ENCODE measurements at places on chromosomes 4 and X.

DNA sequence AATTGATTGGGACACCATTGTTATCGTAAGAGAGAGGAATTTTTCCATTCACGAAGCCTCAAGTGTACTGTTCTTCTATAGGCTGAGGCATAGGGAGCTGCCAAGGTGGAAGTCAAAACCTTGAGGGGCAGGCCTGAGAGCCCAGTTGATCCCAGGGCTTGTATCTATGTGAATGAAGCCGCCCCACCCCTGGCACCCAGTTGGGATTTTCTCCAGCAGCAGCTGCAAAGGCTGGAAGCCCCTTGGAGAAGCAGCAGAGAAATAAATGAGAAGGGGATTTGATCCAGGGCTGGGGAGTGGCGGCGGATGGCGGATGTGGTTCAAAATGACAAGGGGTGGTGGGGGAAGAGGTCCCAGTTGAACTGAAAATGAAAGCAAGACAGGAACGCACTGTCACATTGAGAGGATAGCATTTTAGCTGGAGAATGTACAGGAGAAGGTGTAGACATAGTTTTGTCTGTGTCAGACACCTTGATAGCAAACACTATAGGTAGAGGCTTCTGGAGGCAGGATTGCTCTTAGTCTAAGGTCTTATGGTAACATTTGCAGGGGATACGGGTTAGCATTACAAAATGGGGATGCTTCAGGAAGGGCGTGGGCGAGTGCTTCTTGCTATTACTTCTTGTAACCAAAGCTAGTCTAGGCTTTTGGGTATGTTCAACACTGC is 32.6 kb downstream of the DOCK11 start:
- DNase-seq = no peak

DNA sequence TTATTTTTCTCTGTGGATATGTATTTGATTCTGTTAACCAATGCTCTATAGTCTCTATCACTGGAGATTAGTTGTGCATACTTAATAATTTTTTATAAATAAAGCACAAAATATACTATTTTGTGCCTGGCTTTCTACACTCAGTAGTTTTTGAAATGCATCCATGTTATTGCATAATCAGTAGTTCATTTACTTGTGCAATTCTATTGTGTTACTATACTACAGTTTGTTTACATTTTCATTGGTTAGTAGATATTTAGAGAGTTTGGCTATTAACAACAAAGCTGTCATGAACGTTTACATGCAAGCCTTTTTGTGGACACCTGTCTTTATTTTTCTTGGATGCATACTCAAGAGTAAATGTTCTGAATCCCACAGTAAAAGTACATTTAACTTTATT is 265.0 kb upstream of the FAT4 start:
- no peak for DNase-seq

DNA sequence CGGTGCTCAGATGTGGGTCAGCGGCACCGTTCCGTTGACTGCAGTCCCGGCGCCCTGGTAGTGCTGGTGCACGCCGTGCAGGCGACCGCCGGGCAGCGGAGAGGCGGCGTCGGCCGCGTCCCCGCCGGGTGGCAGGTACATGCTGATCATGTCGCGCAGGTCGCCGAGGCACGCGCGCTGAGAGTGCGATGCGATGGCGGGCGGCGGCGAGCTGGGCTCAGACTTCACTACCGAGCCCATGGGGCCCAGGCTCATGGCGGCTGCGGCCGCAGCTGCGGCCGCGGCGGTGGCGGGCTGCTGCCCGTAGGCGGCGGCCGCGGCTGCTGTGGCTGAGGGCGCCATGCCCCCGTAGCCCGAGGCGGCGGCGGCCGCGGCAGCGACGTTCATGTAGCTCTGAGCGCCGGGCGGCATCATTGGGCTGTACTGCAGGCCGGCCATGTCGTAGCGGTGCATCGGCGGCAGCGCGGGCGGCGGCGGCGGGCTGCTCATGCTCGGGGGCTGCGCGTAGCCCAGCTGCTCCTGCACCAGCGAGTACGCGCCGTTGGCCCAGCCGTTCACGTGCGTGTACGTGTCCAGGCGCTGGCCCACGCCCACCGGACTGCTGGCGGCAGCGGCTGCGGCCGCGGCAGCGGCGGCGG is 1.0 kb downstream of the SOX3 start:
- DNase-seq = no peak

- DNase-seq = no peak
Measured at GRCh38 chrX:136130931-136131833, 16.2 kb upstream of the FHL1 start.

GRCh38 chr4:26281881-26282280 is 38.9 kb upstream of the RBPJ start:
- no peak for DNase-seq

DNA sequence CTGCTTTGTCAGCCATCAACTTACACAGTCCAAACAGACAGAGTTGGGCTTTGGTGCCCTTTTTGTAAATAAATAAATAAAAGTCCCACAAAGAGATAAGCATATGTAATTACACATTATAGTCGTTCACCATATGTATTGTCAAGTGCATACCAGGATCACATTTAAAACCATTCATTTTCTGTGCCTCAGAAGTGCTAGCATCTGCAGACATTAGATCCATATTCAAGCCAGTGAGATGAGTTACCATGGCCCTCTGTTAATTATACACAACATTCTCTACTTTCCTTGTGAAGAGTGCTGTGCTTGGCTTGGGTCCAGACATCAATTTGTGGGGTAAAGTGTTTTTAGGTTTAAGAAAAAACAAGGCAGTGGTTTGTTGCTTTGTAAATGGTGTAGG is 76.8 kb downstream of the ENOX2 start:
- no peak for DNase-seq

- DNase-seq = no peak
Measured at GRCh38 chr4:99201690-99202089, 17.4 kb downstream of the ADH6 start.

DNA sequence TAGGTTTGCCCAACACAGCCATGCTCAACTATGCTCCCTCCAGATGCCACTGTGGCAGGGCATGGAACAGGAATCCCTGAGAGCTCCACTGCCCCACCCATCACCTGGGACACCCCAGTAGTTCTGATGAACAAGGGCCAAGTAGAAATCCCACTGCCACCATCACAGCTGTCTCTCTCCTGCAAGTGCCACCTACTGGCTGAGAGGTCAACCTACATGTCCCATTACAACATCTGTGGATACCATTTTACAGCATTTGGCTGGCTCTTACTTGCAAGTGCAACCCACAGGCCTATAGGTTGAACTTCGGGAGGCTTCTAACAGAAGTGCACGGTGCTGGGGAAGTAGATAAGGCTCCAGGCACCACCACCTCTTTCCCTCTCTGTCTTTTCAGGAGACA is 142.5 kb downstream of the CXXC4 start:
- DNase-seq = no peak

- DNase-seq = no peak
Measured at GRCh38 chr4:48409203-48409602, 67.9 kb downstream of the SLAIN2 start.

DNA sequence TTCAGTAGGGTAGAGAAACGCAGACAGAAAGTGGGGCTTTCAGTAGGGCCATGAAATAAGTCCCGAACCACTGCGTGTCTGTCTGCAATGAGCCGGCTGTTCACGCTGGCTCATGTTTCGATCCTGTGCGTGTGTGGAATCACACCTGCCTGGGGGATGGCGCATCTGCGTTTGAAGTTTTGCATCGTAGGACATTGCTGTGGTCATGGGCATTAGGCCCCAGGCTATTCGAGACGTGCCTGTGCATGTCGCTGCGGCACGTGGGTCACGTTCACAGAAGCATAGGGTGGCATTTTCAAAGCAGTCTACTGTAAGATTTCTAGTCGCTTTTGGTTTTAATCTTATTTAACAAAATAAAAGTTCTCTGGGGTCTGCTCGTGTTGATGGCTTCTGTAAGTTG is 25.5 kb upstream of the HGFAC start:
- DNase-seq = no peak

- DNase-seq = no peak
Measured at GRCh38 chr4:108165586-108165985, 3.1 kb downstream of the LEF1 start.

GRCh38 chrX:65871671-65872311 is 168.1 kb downstream of the VSIG4 start:
- DNase-seq = no peak

GRCh38 chr4:155552180-155552579 is 114.5 kb upstream of the GUCY1A1 start:
- DNase-seq = no peak

GRCh38 chr4:61203436-61203790 is 3.3 kb downstream of the ADGRL3 start:
- no peak for DNase-seq

- DNase-seq = no peak
Measured at GRCh38 chr4:75497133-75497532, 17.1 kb downstream of the RCHY1 start.

GRCh38 chr4:6386091-6386490 is 86.3 kb downstream of the PPP2R2C start:
- DNase-seq = no peak

DNA sequence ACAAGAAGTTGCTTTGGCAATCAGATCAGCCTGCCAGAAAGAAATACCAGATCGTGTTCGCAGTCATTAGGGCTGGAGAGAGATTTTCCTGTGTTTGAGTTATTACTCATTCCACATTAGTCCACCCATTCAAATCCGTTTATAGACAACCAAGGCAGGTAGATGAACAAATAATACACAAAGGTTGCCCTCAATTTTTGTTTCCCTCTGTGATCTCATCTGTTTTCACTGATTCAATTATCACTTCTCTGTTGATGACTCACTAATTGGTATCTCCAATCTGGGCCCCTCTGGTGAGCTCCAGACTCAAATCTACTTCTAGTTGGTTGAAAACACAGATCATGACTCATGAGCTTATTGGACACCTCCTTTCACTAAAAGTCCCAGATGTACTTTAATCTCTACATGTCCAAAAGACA is 54.5 kb downstream of the CHM start:
- no peak for DNase-seq

DNA sequence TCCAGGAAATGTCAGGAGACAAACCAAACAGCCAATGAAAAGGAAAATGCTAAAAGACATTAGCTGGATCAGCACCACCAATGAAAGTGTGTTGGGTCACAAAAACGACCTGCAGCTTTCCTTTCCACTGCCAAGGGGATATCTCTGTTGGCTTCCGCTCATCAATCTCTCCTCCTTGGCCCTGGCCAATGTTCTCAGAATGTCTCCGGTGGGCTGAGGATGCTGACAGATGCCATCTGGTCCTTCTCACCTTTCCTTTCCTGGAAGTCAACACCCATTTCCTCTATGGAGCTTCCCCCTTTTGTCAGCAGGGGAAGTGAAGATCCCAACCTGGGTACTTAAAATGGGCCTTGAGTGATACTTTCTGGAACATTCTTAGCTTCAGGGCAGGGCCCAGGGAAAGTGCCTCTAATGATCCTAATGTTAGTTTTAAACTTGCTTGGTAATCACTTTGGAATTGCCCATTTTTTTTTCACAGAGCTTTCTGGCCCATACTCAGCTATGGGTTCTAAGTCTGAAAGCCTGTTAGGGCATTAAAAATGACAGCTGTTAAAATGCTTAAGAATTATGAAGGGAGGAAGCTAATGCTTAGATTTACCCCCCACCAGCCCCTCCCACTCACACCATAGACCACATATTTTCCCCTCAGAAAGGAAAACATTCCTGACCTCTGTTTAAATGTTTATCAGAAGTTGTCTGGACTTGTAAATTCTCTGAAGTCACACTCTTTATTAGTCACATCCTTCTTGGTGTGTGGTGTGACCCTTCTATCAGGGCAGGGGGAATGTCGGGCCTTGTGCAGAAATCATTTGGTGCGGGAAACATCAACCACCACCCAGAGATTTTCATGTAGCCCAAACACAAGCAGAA is 29.2 kb downstream of the IGFBP7 start:
- DNase-seq = no peak

DNA sequence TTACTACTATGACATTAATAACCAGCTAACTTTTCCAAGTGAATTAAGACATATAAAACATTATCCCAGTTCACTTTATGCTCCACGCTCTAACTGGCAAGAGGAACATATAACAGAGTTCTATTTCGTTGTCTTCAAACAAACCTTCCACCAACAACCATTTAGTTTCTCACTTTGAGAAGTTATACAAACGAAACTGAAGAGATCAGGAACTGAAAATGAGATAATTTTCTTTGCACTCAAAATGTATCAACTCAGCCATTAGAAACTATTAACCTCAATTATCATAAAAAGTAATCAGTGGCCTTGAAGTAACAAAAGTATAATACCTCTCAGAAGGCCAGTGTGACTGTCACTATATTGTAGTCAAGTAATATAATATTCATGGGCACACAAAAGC is 70.1 kb downstream of the CHM start:
- no peak for DNase-seq

- no peak for DNase-seq
Measured at GRCh38 chr4:93761286-93761685, 67.3 kb upstream of the ATOH1 start.

DNA sequence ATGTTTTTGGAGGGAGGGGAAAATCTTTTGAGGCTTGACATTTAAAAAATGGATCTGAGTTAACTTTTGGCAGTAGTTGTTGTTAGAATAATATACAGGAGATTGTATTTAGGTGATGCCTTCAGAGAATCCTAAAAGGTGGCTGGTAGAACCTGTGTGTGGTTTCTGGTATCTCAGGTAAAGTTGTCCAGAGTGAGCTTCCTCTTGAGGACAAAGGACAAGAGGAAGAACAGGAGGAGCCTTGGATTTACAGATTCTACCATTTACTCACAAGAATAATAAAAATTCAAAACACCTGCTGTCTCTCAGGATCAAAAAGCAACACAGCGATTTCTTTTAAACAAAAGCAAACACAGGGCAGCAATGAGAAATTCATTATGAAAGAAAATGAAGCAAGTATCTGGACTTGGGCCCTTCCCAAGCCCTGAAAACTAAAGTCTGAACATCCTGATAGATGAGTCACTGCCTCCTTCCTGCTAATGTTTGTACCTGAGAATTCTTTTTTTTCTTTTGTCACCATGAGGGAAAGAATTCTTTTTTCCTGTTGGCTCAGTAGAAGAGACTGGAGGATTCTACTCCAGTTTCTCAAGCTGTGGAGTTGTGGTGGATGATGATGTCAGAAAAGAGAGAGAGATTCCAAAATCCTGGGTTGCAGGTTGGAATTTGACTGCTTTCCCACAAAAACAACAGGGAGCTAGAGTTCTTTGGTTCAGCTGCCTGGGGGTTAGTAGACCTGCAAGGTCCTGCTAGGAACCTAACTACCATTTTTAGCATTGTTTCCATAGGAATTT is 31.5 kb upstream of the RAPGEF2 start:
- DNase-seq = no peak

- DNase-seq = no peak
Measured at GRCh38 chr4:26367811-26368210, 47.0 kb downstream of the RBPJ start.

DNA sequence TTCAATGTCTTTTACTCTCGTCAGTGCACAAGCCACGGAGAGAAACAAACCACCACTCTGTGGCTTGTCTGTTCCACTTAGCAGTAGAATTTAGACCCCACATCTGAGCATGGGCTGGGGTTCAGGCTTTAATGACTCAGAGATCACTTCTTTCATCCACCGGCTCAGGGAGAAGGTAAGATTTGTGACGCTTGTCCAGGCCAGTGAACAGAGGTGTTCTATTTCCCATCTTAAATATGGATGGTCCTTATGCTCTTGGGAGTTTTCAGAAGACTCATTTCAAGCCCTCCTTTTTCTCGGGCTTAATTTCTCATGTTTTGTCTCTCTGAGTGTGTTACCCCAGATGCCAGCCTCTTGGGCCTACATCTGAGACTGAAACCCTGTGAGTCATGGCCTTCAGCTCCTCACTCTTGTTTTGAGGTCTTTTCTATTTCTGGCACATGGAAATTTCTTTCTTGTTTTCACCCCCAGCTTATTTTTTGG is 127.4 kb upstream of the SFRP2 start:
- DNase-seq = no peak

- no peak for DNase-seq
Measured at GRCh38 chr4:25919676-25920075, 5.7 kb downstream of the SMIM20 start.

GRCh38 chrX:78517124-78517523 is 142.0 kb downstream of the RTL3 start:
- DNase-seq = no peak

Data from cerebellar nuclear complex (tissue), 1 donor.